Stimulated activated CD8-positive, alpha-beta memory T cell treated with anti-CD3 and anti-CD28 coated beads, Interleukin-2, amount 100 ng/mL, for 48 hours (primary cell): ENCODE measurements at places on chromosomes 3 and 15.

DNA sequence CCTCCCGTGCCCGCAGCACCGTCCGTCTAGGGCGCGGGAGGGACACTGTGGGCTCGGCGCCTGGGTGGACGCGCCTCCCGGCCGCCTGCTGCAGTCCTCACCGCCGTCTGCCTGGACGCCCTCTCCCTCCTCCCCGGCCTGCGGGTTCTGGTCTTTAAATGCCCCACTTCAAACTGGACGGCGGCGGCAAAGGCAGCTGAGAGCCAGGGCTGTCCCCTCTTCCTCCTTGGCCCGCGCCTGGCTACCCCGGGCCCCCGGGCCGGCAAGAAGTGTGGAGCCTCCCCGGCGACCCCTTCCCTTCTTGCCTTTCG, 426 bp downstream of the CBLB start:
- peak; percentile 23 for DNase-seq

DNA sequence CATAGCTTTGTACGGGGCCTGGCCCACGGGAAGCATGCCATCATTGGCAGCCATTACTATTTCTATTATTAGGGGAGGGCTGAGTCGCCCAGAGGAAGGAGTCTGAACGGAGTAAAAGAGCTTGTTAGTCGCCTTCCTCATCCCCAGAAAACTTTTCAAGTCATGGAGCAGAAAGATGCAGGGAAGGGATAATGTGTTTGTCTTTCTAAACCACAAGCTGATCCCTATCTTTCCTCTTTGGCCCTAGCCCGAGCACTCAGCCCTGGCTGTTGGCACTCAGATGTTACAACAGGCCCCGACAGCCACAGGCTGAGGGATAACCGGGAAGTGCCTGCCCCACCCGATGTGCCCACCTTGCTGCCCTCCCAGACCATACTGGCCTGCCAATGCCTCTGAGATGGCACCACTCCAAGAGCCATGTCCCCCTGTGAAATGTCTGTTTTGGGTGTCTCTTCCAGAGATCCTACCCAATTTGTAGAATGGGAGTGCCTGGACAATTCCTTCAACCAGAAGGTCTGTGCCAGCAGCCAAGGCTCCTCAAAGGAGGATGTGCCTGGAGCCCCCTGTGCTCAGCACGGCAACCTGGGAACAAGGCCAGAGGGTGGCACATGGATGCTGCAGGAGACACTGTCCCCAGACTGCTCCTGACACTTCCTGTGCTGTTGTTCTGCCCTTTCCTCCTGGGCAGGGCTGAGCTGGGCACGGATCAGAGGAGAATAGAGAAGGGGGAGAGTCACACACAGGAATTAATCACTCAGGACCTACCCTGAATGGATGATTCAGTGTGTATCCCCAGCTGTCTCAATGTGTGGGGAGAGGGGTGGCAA, 10.8 kb downstream of the PAK6 start:
- DNase-seq, result no peak

- DNase-seq, result no peak
Observed at GRCh38 chr3:9247361-9247940, 2.0 kb downstream of the SRGAP3 start.

- DNase-seq, result no peak
Observed at GRCh38 chr3:71942432-71943187, 157.7 kb upstream of the PROK2 start.

GRCh38 chr15:68158046-68158628, 47.0 kb downstream of the CALML4 start:
- no peak for DNase-seq

GRCh38 chr3:27483117-27484014, 818 bp downstream of the SLC4A7 start:
- no peak for DNase-seq

- DNase-seq, result no peak
Observed at GRCh38 chr3:194667363-194667762, 4.6 kb downstream of the LSG1 start.
